ENCODE measurements at places on chromosomes 12 and 14.

DNA sequence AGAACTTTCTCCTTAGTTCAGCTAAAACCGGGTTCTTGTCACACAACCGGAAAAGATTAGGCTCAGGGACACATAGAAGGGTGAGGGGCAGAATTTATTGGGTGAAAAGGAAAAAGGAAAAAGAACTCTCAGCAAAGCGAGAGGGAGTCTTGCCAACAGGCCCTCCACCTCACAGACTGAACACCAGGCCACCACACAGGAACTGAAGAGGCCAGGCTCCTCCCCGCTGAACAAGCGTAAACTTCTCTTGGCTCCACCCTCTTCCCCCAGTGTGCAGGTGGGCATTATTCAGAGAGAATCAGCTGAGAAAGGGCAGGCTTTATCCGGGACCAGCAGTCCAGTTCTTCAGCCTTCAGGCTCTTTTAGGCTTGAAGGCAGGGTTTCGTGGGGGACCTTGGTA, 125.6 kb upstream of the FGD4 start:
- peak; percentile 45 for DNase-seq

GRCh38 chr14:76217179-76217578, 65.5 kb downstream of the GPATCH2L start:
- DNase-seq, result no peak

GRCh38 chr14:68439676-68440075, 353.2 kb downstream of the ZFP36L1 start:
- DNase-seq, result no peak

- peak; percentile 3 for DNase-seq
Measured at GRCh38 chr14:21768116-21768874, 94.7 kb upstream of the OR4E1 start.

- no peak for DNase-seq
Measured at GRCh38 chr12:67677166-67677565, 28.6 kb downstream of the DYRK2 start.

- peak; percentile 2 for DNase-seq
Measured at GRCh38 chr14:92160619-92161018, 38.9 kb downstream of the CPSF2 start.

GRCh38 chr14:56694609-56695008, 115.0 kb downstream of the TMEM260 start:
- DNase-seq, result no peak

DNA sequence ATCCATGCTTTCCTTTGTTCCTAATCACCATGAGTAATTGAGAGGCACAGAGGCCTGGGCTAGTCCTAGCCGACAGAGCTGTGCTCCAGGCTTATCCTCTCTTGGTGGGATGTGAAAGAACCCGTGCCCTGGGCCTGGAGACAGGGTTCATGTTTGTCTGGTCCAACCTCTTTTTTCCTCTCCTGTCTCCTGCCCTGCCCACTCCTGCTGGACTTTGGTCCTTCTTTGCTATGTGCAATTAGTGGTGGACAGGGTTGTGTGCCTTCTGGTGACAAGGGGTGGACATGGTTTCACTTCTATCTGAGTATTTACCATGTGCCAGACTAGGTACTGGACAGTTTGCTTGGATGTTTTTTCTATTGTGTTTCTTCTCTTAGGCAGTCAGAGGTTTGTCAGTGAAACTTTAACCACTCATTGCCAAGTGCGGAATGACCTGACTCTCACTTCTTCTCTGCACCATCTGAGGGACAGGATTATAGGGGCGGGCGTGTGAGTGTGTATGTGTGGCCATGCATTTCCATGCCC, 126.1 kb downstream of the SMOC1 start:
- no peak for DNase-seq

GRCh38 chr14:99035268-99035667, 236.7 kb downstream of the BCL11B start:
- DNase-seq, result peak; percentile 6

GRCh38 chr12:99232324-99232723, 415.2 kb upstream of the GARIN6 start:
- no peak for DNase-seq

DNA sequence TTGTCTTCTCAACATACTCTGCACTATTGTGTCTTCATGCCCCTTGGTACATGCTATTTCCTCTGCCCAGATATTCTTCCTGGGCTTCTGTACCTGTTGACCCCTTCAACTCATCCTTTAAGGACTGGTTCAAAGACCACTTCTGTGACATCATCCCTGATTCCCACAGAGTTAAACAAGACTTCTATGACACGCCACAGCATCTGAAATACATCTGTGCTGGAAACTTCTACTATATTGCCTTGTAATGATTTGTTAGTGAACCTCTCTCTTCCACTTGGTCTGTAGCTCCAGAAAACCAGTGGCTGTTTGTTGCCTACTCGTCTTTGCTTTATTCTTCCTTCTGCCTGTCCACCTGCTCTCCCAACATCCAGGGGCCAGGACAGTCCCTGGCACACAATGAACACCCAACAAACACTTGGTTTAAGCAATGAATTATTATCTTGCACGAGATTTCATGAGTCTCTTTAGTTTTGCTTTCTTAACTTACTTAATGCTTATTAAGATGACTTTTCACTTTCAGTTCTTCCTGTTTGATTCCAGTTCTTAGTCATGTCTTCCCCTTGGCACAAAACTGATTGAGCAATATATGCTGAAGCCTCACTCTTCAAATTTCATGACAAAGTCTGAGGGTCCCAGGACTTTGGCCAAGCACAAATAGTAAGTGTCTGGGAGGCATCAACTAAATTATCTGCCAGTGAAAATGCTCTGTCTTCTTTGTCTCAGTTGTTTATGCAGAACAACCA, 485.9 kb downstream of the APAF1 start:
- DNase-seq, result no peak

Measured in CD4-positive, alpha-beta T cell treated with Interferon alpha-2 for 1 hour (primary cell).